ENCODE measurements at places on chromosomes 11 and 22.

- DNase-seq: peak; percentile 67
Measured at GRCh38 chr11:27571154-27571810, 64.7 kb upstream of the LIN7C start.

DNA sequence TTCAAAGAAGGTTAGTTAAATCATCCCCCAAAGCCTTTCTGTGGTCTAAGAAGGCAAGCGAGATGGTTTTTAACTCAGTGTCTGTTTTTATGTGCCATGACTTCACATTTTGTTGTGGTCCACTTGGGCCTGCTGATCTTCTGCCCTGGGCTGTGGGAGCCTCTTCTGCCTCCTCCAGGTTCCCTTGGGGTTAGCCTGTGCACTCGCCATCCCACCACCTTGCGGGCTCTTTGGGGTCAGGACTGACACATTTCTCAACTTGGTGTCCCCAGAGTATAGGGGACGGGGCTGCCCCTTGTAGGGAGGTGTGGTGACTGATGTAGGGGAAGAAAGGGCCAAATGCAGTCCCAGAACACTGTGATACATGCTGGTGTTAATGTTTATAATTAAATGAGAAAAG, 207.0 kb downstream of the TBC1D22A start:
- no peak for DNase-seq

DNA sequence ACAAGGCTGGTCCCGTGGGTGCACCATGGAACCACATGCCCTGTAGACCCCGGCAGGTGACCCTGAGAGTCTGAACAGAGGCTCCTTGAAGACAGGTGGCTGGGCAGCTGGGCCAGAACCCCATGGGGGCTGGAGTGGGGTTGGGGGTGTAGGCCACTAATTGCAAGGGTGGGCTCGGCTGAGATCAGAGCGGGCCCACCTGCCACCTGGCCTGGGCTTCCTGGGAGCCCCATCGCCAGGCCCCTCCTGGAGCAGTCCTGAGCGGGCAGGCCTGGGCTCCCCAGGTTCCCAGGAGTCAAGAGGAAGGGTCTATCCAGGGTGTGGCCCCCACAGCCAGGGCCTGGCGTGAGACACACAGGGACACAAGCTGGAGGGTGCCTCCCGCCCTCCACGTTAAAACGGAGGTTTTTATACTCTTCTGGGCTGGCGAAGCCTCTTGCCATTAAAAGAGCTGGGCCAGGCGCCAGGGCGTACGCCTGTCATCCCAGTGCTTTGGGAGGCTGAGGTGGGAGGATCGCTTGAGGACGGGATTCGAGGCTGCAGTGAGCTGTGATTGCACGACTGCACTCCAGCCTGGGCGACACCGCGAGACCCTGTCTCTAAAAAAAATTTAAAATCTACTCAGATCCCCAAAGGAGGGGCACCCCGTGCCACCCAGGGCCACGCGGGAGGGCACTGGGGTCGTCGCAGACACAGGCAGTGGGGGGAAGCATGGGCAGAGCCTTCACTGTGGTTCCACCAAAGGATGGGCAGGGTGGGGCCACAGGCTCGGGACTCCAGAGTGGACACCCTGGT, 4.8 kb upstream of the TRABD start:
- no peak for DNase-seq

DNA sequence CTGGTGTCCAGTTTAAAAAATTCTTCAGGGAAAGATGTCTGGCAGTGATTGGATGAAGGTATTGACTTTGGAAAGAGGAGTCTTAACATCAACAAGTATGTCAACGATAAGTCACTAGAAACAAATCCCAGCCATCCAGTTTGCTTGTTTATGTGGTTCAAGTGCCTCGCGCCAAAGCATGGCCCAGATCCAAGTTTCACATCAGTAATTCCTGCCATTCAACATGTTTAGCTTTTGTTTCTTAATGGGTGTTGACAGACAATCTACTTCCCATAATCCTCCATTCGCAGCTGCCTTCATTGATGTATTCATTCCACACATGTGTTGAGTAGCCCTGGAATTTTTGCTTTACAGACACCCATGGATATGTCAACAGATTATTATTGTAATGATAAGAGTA, 77.8 kb downstream of the UBASH3B start:
- peak; percentile 86 for DNase-seq

All from fibroblast of pulmonary artery (primary cell).